ENCODE measurements at places on chromosomes 3 and 15.

DNA sequence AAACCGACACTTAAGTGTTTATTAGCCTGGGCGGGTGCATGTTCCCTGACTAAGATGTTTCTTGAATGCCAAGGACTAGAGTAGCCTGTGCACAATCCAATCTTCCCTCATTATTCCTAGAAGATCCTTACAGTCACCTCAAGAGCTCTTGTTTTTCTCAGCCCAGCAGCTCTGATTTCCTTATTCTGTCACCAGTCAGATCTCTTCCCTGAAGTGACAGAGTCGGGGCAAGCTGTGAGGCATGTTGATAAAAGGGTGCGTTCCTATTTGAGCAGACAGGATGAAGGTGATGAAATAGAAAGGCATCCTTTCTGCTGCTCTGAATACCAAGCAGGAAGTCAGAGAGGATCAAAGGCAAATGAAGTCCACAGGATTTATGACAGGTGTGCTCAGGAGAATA is 125.6 kb upstream of the MCTP2 start:
- DNase-seq = no peak

DNA sequence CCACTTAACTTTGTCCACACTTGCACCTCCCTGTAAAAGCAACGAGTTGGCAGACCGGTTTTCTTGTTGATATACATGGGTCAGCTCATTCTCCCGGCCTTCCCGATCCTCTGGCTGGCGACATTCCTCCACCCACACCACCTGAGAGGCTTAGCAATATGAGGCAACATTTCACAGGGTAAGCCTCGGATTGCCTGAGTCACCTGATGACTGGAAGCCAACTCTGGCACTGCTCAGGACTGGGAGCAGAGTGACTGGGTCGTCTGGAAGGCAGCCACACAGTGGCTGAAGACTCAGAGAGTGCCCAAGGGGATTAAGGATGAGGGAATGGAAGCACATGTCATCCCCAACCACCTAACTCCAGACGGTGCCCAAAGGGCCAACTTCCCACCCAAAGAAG is 9.8 kb downstream of the HOMER2 start:
- peak; percentile 9 for DNase-seq

GRCh38 chr3:172140499-172141391 is 101.4 kb downstream of the FNDC3B start:
- peak; percentile 99 for DNase-seq

DNA sequence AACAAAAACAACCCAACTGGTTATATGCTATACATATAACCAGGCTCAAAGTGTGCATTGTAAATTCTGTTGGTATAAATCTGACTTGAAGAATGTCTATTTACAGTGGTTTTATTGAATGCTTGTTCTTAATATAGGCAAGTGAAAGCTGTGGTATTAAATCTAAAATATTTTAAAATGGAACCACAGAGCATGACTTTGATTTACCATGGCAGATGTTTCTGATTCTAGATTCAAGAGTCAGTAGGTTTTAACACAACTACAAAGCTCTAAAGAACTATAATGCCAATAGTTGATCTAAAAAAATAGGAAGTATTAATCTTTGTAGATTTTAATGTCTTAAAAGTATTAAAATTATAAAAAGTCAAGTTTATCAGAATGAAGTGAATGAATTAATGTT is 141.9 kb upstream of the PLSCR5 start:
- DNase-seq = no peak

DNA sequence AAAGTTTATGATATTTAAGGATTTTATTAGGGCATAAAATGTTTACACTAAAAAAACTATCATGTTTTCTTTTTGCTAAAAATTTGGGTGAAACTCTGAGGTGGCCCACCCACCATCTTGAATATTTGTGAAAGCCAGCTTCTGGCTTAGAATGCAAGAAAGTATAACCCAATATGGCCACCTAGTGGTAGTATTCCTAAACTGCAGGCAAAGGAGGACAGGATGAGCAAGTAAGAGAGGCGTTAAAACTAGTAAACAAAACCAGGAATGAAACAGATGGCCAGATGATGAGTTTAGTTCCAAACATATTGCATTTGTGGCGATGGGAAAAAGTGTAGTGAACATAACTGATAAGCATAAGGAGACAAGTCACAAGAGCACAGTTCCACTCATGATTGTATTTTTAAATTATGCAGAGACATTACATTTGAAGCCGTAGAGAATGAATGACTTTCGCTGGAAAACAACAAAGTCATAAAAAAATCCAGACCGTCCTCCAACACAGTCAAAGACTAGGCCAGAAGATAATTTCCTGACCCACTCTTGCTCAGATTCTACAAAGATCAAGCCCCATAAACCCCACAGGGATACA is 103.3 kb upstream of the PRTG start:
- peak; percentile 85 for DNase-seq

GRCh38 chr15:54803134-54803808 is 393.5 kb downstream of the RSL24D1 start:
- DNase-seq = no peak

GRCh38 chr15:80482696-80483095 is 78.5 kb downstream of the ARNT2 start:
- DNase-seq = no peak

DNA sequence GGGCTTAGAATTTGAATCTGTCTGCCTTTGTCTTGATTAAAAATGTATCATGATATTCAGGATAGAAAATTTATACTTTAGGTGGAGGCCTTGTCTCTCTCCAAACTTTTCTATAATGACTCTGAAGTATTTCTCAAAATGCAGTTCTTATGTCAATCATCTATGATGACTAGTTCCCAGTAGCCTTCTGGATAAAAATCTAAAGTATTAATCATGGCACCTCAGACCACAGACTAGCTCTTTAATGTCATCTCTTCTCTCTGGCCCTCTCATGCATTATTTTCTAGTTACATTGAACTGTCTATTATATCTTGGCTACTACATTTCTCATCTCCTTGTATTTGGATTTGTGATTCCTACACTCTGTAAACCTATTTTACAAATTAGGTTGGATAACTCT is 96.9 kb downstream of the ZPLD1 start:
- no peak for DNase-seq

DNA sequence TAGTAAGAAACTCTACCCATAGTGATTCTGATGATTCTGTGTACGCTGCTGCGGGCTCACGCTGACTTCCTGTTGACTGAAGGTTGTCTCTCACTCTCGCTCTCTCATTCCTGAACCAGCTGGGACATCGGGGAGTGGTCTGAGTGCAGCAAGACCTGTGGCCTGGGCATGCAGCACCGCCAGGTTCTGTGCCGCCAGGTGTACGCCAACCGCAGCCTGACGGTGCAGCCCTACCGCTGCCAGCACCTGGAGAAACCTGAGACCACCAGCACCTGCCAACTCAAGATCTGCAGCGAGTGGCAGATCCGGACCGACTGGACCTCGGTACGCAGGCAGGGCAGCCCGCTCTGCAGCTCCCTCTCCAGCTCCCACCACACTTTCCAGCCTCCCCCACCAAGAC is 63.6 kb upstream of the NR2E3 start:
- no peak for DNase-seq

DNA sequence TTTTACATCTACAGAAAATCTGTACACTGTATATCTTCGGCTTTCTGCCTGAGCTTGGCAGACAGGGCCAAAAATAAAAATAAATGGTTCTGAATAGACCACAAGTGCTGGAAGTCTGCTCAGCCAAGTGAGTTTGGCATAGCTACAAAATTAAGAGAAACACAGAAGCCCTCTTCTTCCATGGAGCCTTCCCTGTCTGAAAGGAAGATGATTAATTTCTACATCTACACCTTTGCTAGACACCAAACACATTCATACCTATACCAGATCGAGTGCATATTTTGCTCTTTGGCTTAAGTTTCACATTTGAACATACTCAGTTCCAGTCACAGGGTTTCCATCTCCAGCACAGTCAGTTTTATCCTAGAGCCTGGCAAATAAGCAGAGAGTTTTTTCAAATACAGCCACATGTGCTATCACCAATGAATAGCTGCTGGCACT is 224.6 kb downstream of the GREM1 start:
- DNase-seq = no peak

- peak; percentile 78 for DNase-seq
These were observed 239.3 kb downstream of the ALCAM start for GRCh38 chr3:105606016-105606415.

DNA sequence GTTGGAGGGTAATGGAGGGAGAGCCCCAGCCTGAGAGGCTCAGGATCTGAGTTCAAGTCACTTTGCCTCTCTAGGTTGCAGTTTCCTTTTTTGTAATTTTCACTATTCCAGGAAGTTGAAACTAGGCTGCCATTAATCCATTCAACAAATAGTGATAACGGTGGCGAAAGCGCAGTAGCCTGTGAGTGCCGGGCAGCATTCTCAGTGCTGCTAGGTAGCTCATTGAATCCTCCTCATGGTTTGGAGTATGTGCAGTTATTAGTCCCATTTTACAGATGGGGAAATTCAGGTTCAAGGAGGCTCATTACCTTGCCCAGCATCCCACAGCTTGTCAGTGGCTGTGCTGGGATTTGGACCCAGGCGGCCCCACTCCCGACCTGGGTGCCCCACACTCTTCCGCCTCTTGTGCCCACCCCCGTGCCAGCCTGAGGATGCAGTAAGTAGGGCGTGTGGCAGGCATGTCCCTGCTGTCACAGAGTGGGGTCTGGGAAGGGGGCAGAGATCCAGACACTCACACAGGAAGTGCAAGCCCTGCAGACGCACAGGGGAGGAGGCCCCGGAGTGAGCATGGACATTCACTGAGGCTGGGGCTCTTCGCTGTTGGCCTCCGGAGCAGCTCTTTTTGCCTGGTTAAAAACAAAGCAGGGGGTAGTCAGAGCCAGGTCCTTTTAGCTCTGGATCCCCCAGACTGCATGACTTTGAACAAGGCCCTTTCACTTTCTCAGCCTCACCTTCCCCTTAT is 58.8 kb downstream of the SLC6A6 start:
- DNase-seq = no peak

GRCh38 chr3:16522834-16523233 is 9.3 kb upstream of the RFTN1 start:
- no peak for DNase-seq

- DNase-seq = peak; percentile 77
These were observed 9.5 kb downstream of the COPS2 start for GRCh38 chr15:49145651-49146609.

- DNase-seq = no peak
These were observed 494.0 kb upstream of the SUCLG2 start for GRCh38 chr3:68148447-68148846.

DNA sequence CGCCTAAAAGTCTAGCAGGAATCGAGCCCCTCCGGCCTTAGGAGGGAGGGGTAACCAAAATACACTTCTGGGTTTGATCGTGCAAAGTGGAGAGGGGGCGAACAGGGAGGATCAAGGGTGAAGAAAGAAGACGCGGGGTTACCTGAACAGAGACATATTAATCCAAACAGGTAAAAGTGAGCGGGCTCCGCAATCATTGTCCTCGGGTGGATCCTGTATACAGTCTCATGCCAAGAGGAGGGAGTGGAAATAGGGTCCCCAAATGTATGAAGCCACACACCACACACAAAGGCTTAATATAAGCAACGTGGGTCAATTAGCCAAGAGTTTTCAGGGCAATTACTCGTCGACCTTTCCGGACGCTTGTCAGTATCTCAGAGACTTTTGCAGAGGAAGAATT is 749.5 kb downstream of the ROBO1 start:
- no peak for DNase-seq

- DNase-seq = peak; percentile 95
These were observed 11.9 kb downstream of the GPR176 start for GRCh38 chr15:39908186-39908585.

DNA sequence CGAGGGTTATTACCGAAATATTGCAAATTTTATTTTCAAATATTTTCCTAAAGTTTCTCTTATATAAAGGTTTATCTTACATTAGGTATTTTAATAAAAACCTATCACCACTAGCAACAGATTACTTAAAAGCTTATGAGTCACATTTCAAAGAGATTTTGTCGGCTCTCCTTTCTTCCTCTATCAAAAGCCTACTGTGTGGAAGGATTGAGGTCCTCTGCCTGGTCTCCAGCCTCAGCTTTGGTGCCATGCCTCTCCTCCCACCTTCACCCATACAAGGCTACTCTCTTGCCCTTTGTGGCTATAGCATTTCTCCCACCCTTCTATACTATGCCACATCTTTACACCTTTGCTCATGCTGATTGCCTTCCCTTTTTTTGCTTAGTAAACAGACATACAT is 199.3 kb downstream of the TNIK start:
- no peak for DNase-seq

GRCh38 chr15:32784581-32784980 is 66.8 kb downstream of the GREM1 start:
- DNase-seq = no peak

DNA sequence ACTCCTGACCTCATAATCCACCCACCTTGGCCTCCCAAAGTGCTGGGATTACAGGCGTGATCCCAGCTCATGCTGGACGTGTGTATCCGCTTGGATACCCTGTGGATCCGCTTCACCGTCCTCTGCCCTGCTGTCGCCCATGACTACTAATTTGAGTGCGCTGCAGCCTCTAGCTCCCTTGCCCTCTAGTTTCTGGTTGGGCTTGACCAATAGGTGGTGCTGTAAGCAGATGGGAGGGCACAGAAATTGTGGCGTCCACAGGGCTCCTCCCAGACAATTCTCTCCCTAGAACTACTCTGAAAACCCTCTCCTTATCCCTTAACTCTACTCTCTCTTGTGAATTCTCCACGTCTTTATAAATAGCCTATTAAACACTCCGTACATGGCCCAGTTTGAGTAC is 36.2 kb downstream of the ZPLD1 start:
- DNase-seq = no peak

GRCh38 chr3:188776447-188776846 is 395.3 kb upstream of the TPRG1 start:
- DNase-seq = peak; percentile 55

GRCh38 chr3:123834631-123835030 is 49.5 kb downstream of the MYLK start:
- peak; percentile 87 for DNase-seq

GRCh38 chr15:47460795-47461573 is 256.3 kb upstream of the SEMA6D start:
- DNase-seq = no peak

DNA sequence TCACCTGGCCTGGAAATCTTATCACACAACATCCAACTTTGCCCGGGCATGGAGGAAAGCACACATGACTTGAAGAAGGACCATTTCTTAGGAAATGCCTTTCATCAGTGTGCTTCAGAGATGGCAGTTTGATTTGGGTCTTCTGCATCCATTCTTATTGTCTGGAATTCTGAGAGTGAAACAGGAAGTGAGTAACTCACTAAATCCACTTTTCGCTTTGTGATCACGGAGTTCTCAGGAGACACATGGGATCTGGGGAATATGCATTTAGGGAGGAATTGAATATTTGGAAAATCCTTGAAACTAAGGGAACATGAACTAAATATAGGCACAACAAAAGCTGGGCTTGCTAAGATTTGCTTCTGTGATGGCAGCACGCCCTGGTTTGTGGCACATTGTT is 212.5 kb upstream of the FEZF2 start:
- DNase-seq = no peak

DNA sequence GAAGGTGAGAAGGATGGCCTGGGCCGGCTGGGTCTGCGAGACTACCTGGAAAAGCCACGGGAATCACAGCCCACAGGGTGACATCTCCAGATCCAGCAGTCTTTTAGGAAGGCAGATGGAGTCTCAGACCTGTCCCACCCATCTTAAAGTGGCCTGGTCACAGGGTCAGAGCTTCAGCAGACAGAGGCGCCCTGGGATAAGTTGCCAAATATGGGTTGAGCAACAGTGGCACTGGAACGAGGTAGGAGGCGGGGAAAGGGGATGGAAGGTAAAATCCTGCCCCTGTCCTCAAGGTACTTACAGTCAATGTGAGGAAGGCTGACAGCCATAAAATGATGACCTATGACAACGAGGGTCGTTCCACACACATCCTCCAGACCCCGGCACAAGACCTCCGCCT is 80.7 kb downstream of the LIPC start:
- DNase-seq = no peak
